ENCODE measurements at places on chromosomes 6 and 20.

- DNase-seq = no peak
Observed at GRCh38 chr6:131250122-131250521, 114.9 kb downstream of the AKAP7 start.

DNA sequence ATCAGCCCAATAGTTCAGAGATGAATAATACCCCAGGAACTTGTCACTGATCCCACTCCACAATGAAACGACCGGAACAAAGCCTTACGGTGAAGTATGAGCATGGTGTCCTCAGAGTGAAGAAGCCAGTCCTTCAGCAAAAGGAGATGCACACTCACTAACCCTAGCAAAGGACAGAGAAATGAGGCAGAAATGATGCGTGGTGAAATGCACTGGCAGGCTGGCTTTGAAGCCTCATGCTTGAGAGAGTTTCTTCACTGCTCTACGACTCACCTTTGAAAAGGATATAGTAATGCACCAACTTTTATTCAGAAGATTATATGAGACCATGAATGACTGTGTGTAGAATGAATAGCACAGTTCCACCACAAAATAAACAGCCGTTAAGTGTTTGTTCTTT is 74.8 kb downstream of the PHACTR1 start:
- no peak for DNase-seq

DNA sequence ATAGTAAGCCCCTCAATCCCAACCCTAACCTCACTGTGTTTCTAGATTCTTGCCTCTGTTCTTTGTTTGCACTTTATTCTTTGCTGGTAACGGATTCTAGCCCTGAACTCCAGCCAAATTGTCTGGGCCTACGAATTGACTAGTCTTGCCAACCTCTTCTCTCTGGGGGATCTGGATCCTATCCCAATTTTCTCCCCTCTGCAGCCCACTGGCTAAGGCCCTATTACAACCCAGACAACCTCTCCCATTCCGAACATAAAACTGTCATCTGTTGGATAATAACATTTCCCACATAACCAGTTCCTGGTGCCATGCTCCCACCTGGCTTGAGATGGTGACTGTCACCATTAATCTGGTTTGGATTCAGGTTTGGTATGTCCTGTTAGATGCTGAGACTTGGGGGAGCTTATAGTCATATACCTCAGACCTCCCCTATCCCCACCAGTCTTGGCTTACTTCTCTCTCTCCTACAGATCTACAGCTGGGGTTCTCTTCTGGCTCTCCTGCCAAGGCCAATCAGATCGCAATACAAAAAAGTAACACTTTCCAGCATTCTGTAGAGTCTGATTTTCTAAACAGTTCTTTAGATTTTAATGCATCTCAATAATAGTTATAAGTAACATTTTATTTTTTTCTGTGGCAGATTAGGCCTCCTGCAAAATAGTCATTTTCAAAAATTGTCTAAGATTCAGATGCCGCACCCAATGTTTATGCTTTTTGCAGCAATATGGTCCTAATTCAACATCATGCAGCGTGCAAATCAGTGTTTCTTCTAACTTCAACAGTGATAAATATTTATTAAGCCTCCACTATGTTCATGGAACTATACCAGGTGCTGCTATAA is 29.8 kb upstream of the AHI1 start:
- DNase-seq = no peak

DNA sequence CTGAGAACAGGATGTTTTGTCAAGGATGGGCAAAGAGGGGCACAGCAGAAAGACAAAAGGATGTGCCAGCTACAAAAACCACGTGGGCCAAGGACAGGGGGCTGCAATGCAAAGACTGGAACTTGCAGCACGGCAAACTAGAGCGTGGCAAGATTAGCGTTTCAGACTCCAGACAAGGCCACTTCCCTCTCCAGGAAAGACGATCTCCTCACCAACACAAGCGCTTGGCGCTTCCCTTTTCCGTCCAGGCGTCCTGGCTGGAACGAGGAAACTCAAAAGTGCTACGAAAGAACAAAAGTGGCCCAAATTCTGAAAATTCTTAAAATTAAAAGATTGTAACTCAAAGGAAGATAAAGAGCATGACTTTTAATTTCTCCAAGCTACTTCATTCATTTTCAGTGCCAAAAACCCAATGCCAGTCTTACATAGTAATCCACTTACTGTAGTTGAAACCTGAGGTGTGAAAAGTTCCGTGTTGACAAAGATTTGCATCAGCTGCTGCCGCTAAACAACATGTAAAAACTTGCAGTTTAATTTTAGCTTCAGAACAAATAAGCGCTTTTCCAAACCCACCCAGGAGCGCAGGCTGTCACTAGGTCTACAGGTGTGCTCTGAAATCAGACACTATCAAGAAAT is 207.1 kb upstream of the RREB1 start:
- no peak for DNase-seq

GRCh38 chr6:24882835-24883555 is 52.8 kb downstream of the RIPOR2 start:
- no peak for DNase-seq

DNA sequence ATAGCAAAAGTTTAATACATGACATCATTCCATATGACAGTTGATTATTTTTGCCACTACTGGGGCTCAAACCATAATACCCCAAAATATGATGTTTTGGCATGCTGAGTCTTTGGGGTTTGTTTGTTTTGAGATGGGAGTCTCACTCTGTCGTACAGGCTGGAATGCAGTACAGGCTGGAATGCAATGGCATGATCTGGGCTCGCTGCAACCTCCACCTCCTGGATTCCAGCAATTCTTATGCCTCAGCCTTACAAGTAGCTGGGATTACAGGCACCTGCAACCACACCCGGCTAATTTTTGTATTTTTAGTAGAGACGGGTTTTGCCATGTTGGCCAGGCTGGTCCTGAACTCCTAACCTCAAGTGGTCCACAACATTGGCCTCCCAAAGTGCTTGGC is 1.3 kb upstream of the MRS2 start:
- DNase-seq = no peak

GRCh38 chr6:150841697-150842096 is 23.8 kb upstream of the MTHFD1L start:
- DNase-seq = no peak

DNA sequence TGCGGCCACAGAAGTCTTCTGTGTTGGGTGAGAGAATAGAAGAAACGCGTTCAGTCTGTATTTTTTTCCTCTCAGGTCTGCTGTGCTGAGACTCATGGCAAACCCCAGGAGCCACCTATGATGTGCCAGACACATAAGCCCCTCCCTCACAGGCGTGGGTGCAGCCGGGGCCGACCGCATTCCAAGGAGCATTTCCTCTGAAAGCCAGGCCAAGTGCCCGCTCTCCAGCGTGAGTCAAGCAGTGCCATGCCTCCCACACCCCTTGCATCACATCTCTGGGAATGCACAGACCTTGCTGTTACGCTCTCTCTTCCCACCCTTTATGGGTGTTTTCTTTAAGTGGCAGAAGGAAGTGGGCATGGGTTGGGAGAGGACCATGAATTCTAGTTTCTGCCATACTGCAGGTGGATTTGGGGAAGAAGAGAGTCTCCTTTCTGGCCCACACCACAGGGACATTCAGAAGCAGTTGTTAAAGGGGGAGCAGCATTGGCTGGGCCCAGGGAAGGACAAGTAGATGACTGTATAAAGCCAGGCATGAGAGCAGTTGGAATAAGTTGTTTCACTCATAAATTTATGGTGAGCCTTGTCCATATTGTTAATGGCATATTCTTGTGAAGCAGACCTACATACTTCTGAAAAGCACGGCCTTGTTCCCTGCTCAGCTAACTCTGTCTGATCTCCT is 37.1 kb upstream of the TFAP2A start:
- DNase-seq = no peak

- DNase-seq = no peak
Observed at GRCh38 chr20:13425381-13426135, 204.5 kb downstream of the ISM1 start.

DNA sequence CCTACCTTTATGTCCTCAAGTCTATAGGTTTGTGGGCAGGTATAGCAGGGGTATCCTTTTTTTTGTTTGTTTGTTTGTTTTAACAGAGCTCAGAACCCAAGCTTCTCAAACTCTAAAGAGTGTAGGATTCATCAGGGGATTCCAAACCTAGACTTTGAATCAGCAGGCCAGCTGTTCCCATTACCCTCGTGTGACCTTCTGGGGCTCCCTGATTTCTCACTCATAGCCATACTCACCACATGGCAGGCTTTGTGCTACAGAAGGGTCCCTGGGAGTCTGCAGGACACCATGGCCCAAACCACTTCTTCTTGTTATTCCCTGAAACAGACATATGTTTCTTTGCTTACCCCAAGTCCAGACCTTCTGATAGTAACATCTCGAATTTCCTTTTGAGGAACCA is 350.8 kb upstream of the TSHZ2 start:
- no peak for DNase-seq

- DNase-seq = no peak
Observed at GRCh38 chr6:116328528-116328903, 42.2 kb upstream of the DSE start.

DNA sequence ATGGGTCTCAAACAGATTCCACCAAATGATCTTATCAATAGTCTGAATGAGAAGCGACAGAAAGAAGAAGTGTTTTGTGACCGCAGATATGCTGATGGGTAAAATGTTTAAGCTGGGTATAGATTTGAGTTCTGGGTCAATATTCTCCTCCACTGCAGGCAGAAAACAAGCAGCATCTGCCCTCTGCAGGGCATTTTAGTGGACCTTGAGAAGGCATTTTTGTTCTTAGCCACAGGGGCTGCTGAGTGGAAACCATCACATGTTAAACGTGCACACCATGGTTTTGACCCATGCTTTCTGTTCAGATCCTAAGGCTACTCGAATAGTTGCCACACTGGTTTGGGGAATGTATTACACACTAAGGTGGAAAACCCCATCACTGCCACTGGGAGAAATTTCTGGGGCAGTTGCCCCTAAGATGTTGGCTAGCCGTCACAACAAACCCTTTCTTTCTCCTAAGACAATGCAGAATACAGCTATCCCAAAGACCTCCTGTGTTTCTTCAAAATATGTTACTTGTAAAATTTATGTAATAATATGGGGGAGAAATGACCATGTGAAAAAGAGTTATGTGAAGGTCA is 5.5 kb downstream of the POU3F2 start:
- no peak for DNase-seq

DNA sequence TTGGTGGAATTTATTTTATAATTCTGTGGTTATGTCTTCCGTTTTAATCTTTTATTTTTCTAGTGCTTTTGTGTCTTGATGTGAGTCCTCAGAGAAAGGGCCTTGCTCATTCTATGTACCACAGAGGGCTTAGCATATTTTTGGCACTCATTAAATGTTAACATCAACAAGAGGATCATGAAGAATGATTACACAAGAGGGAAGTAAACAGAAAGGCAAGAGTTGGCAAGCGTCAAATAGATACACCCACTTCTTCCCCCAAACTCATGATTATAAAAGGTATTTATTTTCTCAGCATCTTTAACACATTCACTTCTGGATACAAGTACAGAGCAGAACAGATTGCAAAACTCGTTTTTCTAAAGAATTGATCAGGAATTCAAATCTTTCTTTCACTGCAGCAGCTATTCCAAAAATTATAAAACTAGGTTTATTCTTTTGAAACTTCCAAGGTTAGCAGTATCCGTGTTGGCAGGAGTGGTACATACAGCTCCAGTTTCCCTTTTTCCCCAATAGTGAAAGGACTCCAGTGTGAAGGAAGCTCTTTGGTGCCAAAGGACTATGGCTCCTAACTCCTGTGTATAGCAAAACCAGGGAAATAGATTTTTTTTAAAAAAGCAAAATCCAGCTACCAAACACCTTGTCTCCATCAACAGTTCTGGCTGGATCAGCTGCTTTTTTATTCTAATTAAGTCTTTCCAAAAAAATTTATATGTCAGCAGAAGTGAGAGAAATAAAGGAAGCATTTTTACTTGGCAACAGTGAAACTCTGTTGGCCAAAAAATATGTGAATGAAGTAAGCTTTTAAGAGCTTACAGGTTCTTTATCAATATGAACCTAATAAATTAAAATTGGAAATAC is 221.9 kb downstream of the ADGRG6 start:
- no peak for DNase-seq

GRCh38 chr6:26550250-26550993 is 12.3 kb downstream of the HMGN4 start:
- DNase-seq = peak; percentile 24

DNA sequence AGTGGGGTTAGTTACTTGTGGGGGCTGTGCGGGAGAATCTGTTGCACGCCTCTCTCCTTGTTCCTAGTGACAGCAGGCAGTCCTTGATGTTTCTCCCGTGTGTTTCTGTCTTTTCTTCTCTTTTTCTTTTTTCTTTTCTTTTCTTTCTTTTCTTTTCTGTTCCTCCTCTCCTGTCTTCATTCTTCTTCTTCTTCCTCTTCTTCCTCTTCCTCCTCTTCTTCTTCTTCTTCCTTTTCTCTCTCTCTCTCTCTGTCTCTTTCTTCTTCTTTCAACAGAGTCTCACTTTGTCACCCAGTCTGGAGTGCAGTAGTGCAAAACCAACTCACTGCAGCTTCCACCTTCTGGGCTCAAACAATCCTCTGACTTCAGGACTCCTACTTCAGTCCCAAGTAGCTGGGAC is 6.8 kb upstream of the AIG1 start:
- DNase-seq = no peak

DNA sequence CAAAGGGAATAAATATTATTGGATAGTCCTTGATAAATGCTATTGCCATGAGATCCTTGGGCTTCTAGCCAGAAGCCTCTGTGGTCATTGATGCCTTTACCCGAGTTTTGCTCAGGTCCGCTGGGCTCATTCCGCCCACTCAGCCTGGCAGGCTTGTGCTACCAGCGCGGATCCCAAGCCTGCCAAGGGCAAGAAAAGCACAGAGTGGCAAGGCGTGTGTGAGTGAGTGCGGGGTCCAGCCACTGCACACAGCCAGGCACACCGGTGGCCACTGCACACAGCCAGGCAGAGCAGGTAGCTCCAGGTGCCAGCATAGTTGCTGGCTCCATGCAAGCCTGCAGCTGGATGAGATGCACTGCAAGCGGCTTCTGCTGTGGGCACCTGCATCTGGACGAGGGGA is 38.7 kb downstream of the STK38 start:
- no peak for DNase-seq

DNA sequence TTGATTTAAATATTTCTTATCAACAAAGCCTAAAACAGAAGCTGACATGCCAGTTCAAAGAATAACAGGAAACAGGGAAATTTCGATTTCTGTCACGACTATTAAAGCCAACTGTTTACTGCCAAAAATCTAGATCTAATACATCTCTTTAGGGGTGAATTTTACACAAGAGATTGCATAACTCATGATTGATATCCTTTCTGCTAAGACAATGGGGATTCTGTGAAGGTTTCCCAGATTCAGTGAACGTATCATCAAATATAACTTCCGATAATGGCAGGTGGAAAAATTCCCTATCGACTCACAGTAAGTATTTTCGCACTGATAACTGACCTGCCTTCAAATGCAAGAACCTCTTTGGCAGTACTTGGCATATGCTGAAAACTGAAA is 42.9 kb downstream of the NHSL1 start:
- DNase-seq = no peak
